Kasumi-1 (cell line): ENCODE measurements at places on chromosomes 7 and 10.
A peak's percentile ranks its signal among the peaks of the same experiment; 100 is the strongest.

GRCh38 chr7:105246256-105246655, 142.5 kb downstream of the SRPK2 start:
- DNase-seq, result no peak

- DNase-seq, result no peak
These were observed 36.9 kb upstream of the C10orf67 start for GRCh38 chr10:23381298-23382040.

- DNase-seq, result peak; percentile 83
These were observed 12.2 kb downstream of the PLAC9 start for GRCh38 chr10:80144696-80145131.

GRCh38 chr7:92768501-92769393, 67.6 kb downstream of the CDK6 start:
- no peak for DNase-seq

DNA sequence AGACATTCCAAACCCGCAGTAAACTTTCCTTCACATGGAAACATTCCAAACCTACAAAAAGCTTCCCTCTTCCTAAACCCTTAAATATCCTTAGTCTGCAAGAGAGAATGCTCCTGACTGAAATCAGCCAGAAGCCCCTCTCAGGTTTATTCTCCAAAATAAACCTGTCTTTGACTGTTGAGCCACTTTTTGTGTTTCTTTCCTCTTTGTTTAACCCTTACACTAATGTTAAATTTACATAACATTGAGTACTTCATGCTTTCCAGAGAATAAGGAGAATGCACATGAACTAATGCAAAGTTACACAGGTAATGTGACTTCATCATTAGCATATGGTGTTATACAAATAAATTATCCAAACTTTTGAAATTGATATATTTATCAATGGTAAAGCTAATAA, 262.6 kb upstream of the PRKCQ start:
- no peak for DNase-seq

DNA sequence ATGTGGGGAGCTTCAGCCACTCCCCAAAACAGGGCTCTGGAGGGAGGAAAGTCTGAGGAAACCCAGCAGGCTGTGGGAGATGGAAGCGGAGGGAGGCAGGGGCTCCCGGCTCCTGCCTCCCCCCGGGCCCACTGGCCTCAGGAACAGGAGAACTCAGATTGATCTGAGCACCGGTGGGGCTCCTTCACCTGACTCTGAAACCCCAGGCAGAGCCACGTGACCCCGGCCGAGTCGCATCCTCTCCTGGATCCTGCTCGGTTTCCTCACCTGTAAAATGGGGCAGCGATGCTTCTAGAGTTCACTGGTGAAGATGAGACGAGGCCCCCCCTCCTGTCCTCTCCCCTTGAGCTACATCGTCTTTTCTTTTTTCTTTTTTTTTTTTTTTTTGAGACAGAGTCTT, 33.6 kb downstream of the TCERG1L start:
- no peak for DNase-seq

- DNase-seq, result no peak
These were observed 3.6 kb downstream of the C10orf67 start for GRCh38 chr10:23341004-23341403.

DNA sequence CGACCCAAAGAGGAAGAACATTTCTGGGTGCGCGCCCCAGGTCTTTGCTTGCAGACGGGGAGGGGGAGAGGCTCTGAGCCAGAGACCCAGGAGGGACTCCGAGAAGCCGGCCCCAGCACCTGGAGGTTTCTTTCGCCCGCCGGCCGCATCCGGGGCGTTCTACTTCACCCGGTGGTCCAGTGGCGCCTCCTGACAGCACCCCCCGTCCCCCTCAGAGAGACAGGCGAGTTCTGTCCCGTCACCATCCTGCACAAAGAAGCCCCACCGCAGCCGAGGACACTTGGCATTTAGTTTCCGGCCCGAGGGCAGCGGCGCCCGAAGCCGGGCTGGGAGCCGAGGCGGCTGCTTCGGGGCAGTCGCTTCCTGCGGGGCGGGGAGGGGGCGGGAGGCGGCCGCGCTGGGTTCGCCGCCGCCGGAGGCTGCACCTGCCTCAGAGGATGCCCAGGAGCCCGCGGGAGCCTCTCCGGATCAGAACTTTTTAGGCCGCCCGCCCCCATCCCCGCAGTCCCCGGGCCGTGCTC, at the start of gene TMEM178B:
TMEM178B (plus strand) TSS at position 424 of the 521 bp plus-strand sequence.
- DNase-seq, result no peak

DNA sequence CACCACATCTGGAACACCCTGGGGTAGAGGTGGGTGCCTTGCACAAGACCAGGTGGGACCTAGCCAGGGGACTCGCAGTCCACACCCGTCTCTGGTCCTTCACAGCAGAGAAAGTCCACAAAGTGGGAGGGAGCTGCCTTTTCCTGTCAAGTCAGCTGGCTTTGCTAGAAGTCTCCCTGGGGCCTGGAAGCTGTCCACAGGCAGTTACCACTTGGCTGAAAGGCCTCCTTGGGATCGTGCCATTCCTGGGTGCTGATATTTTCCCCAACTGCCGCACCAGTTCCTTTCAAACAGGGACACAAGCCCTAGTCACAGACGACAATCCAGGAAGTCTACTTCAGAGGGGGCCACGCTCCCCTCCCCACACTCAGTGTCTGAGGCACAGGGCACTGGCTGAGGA, 75.4 kb downstream of the AFAP1L2 start:
- DNase-seq, result no peak
